Foreskin melanocyte (primary cell): ENCODE measurements at places on chromosomes 3 and 15.

DNA sequence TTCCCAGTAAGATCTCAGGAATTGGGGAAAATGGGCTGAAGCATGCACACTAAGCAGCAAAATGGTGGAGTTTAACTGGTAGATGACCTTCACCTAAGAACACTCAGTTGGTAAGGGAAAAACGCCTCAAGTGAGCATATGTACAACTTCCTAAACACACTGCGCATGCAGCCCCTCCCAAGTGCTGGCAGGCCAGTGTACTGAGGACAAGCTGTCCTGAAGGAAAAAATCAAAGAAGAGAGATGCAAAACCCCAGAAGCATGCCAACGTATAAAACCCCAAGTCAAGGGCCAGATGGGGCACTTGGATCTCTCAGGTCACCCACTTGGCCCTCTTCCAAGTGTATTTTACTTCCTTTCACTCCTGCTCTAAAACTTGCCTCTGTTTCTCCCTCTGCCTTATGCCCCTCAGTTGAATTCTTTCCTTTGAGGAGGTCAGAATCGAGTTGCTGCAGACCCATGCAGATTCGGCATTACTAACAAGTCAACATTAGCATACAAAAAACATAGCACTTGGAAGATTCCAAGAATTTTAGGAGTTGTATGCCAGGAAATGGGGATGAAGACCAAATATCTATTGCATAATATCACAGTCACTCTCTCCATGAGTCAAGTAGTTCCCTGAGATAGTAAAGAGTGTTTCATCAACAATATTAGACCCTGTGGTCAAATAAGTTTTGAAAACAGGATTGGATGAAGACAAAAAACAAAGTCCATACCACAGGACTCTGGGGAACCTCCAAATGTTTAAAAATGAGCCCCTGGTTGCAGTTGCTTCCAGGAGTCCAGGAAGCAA is 10.8 kb upstream of the FYCO1 start:
- DNase-seq: no peak

GRCh38 chr3:194808640-194809097 is 123.0 kb downstream of the FAM43A start:
- DNase-seq: no peak

DNA sequence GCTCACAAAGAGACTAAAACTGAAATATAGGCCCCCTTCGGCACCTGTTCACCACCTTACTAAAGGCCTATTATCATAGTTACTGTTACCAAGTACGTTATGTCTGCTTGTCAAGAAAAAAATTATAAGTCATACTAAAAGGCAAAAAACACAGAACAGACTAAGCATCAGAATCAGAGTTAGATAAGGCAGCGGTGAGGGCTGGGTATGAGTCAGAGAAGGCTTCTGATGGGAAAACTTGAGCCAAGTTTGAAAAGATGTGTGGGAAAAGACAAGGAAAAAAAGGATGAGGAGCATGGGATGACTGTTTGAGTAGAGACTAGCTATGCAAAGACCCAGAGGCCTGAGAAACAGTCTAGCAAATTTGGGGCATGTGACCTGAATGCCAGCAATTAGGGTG is 387.2 kb upstream of the SGO1 start:
- DNase-seq: no peak

DNA sequence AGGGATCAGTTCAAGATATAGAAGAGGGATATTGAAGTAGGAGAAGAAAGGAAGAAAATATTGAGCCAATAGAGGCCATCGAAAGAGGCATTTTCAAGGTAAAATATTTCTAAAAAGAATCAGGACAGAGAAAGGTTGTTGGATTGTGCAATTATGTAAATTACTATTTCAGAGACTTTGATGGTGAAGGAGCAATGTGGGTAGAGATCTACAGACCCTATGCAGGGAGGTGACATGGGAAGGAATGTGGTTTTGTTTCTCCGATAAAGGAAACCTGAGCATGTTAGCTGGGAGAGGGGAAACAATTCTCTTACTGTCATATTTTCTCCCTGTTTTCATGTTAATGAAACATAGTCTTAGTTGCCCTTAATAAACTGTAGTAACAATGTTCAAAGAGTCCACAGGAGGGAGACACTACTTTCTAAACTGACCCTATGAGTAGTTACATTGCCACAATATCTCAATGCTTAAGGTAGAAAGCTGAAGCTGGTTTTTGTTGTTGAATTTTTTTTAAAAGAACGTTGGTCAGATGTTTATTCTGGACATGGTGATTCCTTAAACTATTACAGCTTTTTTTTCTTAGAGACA is 133.3 kb downstream of the GRM7 start:
- peak; percentile 17 for DNase-seq

GRCh38 chr3:111045564-111045963 is 26.1 kb upstream of the NECTIN3 start:
- DNase-seq: no peak

GRCh38 chr3:58792921-58793451 is 126.4 kb upstream of the FAM3D start:
- DNase-seq: no peak

DNA sequence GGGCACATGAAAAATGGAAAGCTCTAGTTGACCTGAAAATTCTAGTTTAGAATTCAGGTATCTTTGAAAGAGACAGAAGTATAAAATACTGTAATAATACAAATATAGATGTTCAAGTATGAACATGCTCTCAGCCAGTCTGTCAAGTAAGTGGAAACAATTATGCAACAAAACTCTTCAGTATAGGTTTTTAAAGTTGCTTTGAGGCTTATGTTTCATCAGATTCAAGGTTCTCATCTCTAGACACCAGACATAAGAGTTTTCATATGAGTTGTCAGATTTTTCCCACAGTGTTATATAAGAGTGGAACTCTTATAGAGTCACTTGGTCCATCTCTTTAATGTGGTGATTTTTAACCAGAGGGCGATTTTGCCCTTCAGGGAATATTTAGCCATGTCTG is 22.0 kb downstream of the CMSS1 start:
- DNase-seq: no peak

GRCh38 chr3:58666683-58667082 is at the start of gene FAM3D:
Gene FAM3D (minus strand): TSS chr3:58666774. CDS start chr3:58655563, 11,211 bp downstream.
- DNase-seq: no peak

GRCh38 chr15:76996076-76996525 is 1.2 kb downstream of the PSTPIP1 start:
- no peak for DNase-seq

GRCh38 chr3:188205992-188206416 is 52.0 kb downstream of the LPP start:
- DNase-seq: no peak

DNA sequence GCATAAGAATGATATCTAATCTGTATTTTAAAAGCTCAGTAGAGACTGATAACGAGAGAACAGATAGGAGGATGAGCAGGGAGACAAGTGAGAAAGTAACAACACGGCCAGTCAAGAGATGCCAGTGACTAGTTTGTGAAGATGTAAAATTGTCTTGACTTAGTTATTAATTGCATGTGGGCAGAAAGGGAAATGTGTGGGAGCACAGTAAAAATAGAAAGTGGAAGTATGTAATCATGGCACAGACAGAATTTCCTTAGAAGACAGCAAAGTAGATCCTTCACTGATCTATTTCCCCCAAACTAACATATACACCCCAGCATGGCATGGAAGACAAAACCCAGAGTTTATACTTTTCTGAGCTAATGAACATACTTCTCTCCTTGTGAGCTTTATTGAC is 344.5 kb downstream of the FGF12 start:
- no peak for DNase-seq

- DNase-seq: no peak
These were observed 7.1 kb downstream of the CHD2 start for GRCh38 chr15:92907229-92907628.

DNA sequence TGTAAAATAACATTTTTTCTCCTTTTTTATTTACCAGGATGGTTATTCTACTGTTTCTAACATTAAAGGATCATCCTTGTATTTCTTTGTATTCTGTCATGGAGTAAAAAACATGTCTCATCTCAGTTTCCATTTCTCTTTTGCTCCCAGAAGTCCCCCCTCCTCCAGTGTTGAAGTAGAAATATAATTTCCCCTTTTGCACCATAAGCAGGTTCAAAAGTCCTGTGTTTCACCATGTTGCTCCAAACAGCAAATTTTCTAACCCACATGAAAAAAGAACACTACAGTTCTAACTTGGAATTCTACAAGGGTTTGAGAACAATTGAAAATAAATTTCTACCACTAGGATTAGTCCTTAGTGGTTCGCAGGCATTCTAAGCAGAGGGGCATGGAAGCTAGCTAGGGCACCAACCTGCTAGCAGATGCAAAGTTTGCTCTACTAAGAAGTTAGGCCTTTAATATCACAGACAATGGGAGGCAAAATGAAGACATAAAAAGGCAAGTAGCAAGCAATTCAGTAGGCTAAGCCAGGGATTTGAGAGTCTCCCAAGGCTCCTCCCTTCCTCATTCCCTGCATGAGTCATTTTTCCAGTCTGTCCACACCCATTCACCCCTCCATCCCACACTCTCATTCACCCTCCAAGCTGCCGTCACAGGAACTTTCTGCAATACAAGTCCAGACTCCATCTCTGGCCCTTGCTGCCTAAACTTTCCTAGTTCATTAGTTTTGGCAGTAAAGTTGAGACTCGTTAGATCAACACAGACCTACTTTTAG is 2.3 kb upstream of the MBNL1 start:
- DNase-seq: peak; percentile 61

GRCh38 chr3:178658694-178659325 is 122.6 kb downstream of the KCNMB2 start:
- no peak for DNase-seq

GRCh38 chr15:34366271-34367065 is 528 bp downstream of the LPCAT4 start:
- peak; percentile 11 for DNase-seq

DNA sequence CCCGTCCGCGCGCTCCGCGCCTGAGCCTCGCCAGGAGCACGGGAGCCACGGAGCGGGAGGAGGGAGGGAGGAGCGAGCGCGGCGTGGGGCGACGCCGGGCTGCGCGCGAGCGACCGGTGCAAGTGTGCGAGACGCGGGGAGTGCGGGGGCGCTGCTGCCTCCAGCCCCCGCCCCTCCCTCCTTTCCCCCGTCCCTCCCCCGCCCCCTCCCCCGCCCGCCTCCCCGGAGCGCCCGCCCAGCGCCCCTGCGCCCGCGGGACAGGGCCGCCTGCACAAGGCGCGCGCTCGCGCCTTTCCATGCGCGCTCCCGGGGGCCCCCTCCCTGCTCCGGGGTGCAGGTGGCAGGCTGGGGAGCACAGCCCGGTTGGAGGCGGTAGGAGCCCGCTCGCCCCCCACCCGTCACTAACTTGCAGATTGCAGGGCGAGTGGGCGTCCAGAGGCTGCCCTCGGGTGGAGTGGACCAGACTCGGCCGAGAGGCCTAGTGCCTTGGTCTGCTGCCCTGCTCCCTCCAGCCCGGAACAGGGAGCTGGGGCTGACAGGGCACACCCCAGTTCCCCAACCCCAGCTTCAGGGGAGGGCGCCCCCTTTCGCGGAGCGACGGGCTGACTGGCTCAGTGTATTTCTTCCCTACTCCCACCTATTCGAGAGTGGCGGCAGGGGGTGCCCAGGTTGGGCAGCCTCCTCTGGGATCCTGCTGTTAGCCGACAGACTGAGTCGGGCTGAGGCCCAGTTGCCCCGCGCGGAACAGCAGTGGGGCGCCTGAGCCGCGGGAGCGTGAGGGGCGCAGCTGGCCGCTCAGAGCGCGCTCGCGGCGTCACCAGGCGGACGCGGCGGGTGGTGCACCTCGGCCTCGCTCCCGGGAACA is at the start of gene WNT7A:
Gene WNT7A, minus strand, starts transcription at position 126 of the 865 bp plus-strand sequence. CDS start 255 bp downstream, outside the sequence.
- no peak for DNase-seq

- DNase-seq: no peak
These were observed 1.9 kb downstream of the SCAPER start for GRCh38 chr15:76903251-76903681.

DNA sequence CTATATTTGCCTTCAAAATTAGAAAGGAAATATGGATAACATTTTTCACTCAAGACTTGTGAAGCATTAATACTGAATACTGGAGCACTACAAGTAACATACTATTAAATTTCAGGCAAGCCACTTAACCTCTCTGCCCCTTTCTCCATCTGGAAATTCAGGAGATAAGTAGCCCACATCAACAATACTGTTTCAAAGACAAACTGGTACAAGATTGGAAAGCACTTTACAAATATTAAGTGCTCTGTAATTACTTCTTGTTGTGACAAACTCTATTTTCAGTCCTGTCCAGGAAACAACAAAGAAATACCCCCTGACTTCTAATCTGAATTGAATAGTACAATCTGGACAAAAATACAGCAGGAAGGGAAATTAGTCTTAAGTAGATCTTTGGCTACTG is 49.3 kb downstream of the TMEM212 start:
- DNase-seq: no peak

GRCh38 chr3:124775877-124776276 is 45.6 kb downstream of the UMPS start:
- no peak for DNase-seq
